ENCODE measurements at places on chromosomes 7 and 10.
A peak's percentile ranks its signal among the peaks of the same experiment; 100 is the strongest.

GRCh38 chr10:104089621-104090020, 3.9 kb upstream of the COL17A1 start:
- DNase-seq = no peak

DNA sequence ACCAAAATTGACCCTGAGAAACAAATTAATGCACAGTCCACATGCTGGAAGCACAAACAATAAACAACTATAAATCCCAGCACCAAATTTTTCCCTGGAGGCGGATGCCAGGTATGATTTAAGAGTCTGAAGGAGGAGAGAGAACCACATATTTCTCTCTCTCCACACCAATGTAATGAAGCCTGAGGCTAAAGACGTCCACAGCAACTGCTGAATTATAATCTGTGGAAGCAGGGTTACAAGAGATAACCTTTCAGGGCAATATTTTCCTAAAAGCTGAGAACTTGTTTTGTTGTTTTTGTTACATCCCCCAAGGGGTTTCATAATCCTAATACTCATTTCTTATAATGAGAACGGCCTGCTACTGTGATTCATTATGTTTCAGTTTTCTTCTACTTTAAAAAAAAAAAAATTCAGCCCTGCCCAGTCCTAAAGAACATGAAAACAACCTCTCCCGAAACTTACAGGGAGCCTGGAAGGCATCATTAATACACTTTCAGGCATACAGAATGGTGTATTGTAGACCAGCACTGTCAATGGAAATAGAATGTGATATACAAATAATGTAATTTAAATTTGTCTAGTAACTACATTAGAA, 48.5 kb upstream of the ABLIM1 start:
- no peak for DNase-seq

- no peak for DNase-seq
Measured at GRCh38 chr10:68526634-68527307, 552 bp downstream of the SLC25A16 start.

DNA sequence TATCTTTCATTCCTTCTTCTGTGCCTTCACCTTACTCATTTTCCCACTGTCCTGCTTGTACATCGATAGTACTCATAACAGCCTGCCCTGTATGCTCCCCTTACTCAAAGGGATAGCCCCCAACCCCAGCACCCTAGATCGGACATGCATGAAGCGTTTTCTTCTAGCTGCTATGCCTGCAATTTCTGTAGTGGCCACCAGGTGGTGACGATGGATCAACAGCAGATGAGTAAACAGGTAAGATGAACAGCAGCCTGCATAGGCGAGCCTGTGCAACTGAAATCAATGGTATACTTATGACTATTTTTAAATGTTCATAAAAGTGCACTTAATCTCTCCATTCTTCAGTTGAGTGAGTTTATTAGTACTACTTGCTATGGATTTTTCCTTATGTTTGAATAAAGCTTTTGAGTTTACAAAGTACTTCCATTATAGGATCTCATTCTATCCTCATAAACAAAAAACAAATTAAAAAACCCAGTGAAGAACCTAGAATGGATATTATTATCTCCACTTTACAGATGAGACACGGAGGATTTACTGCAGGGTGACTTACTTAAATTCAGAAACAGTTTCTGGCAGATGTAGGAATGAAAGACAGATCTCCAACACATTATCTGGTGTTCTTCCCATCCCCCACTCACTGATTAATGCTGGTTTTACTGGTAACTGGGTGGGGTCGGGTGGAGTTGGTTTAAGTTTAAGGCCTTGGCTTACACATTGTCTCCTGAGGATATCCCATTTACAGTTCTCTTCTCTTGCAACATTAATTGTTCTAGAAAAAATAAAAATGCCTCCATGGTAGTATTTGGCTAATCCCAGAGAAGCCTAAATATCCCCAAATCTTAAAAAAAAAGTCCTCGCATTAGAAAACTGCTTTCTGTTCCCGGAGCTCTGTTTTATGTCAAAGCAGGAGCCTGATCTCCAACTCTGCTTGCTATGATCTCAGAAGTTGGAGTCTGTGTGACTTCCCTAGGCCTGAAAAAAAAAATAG, 222.1 kb downstream of the GLI3 start:
- DNase-seq = peak; percentile 9

DNA sequence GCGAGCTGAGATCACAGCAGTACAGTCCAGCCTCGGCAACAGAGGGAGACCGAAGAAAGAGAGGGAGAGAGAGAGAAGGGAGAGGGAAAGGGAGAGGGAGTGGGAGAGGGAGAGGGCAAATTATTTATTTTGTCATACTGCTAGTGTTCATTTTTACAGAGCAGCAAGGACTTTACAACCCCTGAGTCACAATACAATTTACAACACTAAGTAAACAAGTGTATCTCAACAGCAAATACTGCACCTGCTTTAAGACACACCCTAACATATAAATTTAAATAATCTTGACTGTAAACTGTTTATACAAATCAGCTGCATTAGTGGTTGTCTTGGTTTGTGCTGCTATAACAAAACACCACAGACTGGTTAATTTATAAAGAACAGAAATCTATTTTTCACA, 27.2 kb downstream of the HTR5A start:
- DNase-seq = peak; percentile 23

DNA sequence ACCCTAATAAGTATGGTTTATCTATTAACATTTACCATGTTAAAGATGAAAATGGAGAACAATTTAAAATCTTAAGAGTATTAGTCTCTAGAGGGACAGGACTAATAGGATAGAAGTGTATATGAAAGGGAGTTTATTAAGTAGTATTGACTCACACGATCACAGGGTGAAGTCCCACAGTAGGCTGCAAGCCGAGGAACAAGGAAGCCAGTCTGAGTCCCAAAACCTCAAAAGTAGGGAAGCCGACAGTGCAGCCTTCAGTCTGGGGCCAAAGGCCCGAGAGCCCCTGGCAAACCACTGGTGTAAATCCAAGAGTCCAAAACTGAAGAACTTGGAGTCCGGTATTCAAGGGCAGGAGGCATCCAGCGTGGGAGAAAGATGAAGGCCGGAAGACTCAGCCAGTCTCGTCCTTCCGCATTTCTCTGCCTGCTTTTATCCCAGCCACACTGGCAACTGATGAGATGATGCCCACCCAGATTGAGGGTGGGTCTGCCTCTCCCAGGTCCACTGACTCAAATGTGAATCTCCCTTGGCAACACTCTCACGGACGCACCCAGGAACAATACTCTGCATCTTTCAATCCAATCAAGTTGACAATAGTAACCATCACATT, 140.8 kb upstream of the FAM20C start:
- DNase-seq = no peak

- DNase-seq = peak; percentile 50
Measured at GRCh38 chr7:155237297-155237696, 60.4 kb upstream of the INSIG1 start.

GRCh38 chr10:68870061-68870460, 31.1 kb upstream of the DDX50 start:
- no peak for DNase-seq

DNA sequence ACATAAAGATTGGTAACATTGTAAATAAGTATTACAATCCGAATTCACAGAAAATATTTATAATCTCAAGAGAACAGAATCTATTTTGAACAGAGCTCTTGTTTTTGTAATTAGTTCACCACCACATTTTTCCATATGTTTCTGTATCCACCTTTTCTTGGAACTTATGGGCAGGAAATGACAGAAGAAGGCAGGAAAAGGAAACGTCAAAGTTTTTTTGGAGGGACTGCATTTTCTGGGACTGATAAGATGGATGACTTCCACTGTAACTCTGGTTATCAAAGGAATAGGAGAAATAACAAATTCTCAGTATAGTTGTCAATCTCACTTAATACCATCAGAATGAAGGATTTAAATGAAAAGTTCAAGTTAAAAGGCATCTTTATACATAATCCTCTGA, 75.1 kb upstream of the SMNDC1 start:
- DNase-seq = no peak

GRCh38 chr10:30600005-30600404, 29.5 kb downstream of the LYZL2 start:
- no peak for DNase-seq

- no peak for DNase-seq
Measured at GRCh38 chr10:124668517-124669051, 75.6 kb downstream of the FAM53B start.

DNA sequence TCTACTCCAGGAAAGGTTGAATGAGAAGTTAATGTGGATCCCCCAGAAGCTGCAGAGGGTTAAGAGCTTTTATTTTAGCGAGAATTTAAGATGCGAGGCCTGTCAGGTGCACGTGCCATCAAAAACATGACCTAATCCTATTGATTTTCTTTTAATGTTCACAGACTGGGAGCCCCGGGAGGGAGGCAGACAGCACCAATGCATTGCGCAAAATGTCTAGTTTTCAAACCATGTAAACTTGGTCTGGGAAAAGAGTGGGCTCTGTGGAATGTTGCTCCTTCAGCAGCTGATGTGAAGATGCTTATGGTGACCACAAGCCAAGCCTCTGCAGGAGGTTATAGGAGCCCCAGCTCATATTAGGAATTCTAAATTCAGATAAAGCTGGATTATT, 172.0 kb upstream of the ITGB1 start:
- no peak for DNase-seq

GRCh38 chr10:104306897-104307296, 31.4 kb downstream of the ITPRIP start:
- no peak for DNase-seq

DNA sequence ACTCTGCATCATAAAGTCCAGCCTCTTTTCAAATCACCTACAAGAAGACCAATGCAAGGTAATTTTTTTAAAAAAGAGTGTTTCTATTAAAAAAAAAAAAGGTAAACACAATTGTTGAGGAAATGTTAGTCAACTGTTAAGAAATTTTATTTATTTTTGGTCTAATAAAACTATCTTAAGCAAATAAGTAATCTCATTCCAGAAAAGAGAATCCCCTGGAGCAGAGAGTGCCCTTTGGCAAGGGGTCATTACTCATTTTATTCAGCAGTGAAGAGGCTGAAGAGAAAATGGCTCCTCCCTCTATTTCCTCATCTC, 63.4 kb upstream of the GSDME start:
- peak; percentile 70 for DNase-seq

DNA sequence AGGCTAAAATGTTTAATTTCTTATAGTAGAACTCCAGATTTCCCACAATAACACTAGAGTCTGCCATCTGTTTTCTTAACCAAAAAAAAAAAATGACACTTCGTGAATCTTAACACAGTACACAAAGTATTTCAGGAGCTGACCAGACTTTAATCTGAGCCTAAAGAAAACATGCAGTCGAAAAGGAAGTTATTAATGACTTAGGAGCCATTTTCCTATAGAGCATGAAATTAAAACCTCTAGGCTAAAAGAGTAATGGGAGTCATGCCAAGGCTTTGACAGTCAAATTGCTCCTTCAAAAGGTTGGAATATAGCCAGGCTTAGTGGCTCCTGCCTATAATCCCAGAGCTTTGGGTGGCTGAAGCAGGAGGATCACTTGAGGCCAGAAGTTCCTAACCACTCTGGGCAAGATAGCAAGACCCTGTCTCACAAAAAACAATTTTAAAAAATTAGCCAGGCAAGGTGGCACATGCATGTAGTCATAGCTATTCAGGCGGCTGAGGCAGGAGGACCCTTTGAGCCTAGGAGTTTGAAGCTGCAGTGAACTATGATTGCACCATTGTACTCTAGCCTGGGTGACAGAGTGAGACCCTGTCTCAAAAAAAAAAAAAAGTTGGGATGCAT, 13.6 kb downstream of the MICU1 start:
- peak; percentile 94 for DNase-seq

GRCh38 chr10:75238182-75239095, 2.7 kb upstream of the COMTD1 start:
- DNase-seq = no peak

DNA sequence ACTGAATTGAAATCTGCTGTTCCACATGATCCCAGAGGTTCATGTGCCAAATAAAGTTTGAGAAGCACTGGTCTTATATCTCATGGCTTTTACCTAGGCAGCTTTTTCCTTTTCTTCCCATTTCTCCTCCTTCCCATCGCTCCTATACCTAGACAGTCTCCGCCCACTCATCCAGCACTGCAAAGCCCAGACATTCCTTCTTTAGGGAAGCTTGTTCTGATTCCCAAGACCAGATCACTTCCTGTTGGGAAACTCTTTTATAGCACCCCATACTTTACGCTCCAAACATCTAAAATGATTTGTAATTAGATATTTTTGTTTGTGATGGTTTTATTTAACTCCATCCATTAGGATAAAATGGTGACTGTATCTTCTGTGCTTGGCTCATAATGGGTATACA, 75.9 kb downstream of the BMPER start:
- no peak for DNase-seq

DNA sequence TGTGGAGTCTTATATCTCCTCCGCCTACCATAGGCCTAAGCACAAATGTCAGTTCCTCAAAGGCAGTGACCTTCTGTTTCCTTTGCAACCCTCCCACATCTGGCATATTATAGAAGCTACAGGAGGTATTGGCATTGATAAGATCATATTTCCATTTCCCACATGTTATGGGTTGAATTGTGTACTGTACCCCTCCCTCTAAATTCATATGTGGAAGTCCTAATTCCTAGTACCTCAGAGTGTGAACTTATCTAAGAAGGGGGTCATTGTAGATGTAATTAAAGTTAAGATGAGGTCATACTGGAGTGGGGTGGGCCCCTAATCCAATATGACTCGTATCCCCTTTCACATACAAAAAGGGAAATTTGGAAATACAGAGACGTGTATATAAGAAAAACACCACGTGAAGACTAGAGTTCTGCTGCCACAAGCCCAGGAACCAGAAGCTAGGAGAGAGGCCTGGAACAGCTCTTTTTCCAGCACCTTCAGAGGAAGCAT, 6.1 kb upstream of the LAMB4 start:
- DNase-seq = peak; percentile 21

DNA sequence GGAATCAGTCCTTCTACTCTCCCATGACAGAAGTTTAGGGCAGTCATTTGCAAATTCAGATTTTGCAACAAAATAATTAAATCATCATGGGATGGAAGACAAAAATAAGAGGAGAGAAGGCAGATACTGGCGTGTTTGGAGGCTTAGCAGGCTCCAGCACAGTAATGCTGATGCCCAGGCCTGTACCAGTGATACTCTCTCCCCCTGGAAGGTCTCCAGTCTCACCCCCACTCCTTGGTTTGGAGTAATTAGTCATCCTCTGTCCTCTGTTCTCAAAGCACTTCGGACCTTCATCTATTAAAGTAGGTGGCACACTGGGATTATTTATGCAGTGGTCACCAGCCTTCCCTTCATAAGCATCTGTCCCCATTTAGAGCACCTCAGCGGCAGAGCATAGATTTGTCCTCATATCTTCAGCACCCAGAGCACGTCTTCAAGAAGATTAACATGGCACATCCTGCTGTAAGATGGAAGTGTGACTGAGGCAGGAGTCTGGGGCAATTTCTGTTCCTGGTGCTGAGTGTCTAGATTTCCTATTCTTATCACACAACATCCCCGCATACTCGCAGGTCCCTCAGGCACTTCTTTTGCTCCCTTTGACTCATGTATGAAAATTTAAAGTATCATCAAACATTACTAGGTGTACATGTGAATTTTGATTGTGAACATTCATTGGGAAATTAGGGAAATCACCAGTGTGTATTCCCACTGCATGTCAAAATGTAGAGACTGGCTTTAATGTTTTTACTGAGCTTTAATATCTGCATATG, 31.3 kb upstream of the TRIL start:
- no peak for DNase-seq
